ENCODE measurements at places on chromosomes 7 and 10. TPM values are rescaled to one million over a fixed set of nuclear protein-coding genes. Genes with fewer than 3 reads are reported as not detected.

- DNase-seq = no peak
Measured at GRCh38 chr7:27121684-27122076, 8.9 kb downstream of the HOXA4 start.

DNA sequence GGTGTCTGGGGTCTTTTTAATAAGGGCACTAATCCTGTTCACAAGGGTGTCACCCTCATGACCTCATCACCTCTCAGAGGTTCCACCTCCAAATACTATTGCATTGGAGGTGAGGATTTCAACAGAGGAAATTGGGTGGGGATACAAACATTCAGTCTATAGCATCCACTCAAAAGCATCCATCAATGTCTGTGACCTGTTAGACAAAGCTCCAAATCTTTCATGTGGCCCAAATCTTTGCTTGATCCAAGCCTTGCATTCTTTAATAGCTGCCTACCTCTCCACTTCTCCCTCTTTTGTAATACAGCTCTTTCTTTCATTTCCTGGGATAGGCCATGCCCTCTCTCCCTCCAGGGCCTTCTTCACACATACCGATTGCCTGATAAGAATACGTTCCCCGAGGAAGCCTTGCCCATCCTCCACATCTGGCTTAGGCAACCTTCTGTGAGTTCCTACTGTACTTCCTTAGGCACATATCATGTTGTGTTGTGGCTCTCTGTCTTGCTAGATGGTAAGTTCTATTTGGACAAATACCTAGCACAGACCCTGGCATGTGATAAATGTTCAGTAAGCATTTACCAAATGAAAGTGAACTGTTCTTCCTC, 66.1 kb downstream of the CREM start:
- DNase-seq = no peak

DNA sequence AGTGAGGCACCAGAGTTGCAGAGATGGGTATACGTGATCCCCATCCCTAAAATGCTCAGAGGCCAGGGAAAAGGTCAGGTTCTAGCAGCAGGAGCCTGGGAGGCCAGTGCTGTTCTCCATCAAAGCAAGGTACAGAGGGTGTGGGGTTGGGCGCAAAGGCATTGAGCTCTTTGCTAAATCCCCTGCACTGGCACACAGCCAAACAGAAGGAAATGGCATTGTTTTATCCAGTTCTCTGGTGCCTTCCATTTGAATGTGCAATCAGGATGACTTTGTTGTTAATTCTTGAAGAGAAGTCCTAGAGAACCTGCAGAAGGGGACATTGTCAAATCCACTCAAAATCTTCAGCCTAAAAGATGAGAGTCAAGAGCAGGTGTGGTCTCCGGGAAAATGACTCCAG, 111.3 kb upstream of the CHST15 start:
- DNase-seq = no peak

- DNase-seq = no peak
Measured at GRCh38 chr10:72276421-72277339, 3.0 kb downstream of the DDIT4 start.

DNA sequence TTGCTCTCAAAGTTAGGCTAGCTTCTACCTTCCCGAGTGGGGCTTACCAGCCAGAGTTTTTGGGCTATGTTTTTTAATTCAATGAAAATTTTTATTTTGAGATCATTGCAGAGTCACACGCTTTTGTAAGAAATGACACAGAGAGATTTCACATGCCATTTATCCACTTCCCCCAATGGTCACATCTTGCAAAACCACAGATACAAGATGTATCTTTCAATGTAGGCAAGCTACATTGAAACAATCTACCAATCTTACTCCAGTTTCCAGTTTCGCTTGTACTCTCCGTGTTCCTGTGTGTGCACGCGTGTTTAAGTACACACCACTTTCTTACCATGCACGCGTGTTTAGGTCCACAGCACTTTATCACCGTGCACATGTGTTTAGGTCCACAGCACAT, 89.4 kb upstream of the LEP start:
- no peak for DNase-seq

DNA sequence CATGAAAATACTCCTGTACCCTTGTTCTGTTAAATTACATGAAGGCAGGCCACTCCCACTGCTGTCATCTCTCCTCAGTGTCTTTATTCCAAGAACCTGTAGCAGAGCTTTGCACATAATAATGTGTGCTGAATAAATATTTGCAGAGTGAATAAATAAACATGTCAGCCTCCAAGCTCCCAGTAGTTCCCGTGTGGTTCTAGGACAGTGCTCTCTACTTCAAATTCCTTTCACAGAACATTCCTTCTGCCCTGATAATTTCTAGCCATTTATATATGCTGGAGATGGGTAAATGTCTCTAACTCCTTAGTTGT, 20.3 kb upstream of the HYAL4 start:
- DNase-seq = no peak

GRCh38 chr7:36606976-36607720, 117.1 kb downstream of the AOAH start:
- DNase-seq = no peak

DNA sequence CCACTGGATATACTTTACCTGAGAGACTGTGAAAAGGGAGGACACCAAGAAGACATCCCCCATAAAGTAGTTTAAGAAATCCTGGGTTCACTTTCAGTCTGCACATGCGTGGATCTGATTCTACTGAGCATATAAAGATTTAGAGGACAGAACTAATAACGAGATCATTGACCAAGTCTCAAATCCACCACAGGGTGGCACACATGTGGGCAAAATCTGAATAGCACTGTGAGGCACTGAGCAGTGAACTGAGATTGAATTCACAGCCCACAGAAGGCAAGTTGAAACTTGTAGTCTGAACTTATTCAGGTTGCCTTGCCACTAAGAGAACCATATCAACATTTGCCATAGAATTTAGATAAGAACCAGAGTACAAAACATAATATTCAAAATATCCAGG, 818.6 kb downstream of the GRID1 start:
- DNase-seq = no peak

GRCh38 chr10:15374566-15374965, 3.5 kb upstream of the FAM171A1 start:
- DNase-seq = no peak

DNA sequence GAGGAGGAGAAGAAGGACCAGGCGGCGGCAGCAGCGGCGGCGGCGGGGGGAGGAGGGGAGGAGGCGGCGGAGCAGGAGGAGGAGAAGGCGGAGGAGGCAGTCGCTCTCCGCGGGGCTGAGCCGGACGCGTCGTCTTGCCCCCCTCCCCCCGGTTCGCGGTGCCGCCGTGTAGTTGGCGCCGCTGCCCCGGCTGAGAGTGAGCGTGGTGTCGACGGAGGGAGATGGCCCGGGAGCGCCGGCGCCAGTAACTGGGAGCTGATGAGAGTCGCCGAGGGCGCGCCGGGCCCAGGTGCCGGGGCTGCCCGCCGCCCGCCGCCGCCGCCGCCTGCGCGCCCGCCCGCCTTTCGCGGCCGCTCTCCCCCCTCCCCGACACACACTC, 257 bp downstream of the WAC start:
- no peak for DNase-seq

- DNase-seq = no peak
Measured at GRCh38 chr10:31268444-31269303, 50.3 kb upstream of the ZEB1 start.

DNA sequence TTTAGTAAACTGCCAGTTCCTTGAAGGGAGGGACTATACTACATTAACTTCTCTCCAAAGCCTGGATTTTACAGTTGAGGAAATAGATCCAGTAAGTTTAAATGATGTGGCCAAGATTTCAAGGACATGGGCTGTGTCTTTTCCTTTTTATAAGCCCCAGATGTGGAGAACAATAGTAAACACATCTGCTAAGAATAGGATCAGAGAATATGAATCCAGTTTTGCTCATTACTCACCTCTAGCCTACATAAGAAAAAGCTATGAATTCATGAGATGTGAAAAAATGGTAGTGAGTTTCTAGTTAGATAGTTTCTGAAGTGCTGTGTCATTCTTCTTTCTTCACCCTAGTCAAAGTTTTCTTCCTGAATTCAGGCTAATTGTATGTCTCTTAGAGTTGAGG, 38.6 kb downstream of the MAGI2 start:
- DNase-seq = no peak

GRCh38 chr10:71582019-71582418, 137.6 kb downstream of the C10orf105 start:
- DNase-seq = no peak

GRCh38 chr7:95526128-95526738, 40.5 kb downstream of the ASB4 start:
- no peak for DNase-seq

GRCh38 chr10:113168584-113168983, 218.5 kb downstream of the TCF7L2 start:
- DNase-seq = no peak

- DNase-seq = no peak
Measured at GRCh38 chr7:932651-932975, 21.9 kb downstream of the ADAP1 start.

GRCh38 chr10:48625826-48626134, 20.9 kb upstream of the ARHGAP22 start:
- DNase-seq = no peak

DNA sequence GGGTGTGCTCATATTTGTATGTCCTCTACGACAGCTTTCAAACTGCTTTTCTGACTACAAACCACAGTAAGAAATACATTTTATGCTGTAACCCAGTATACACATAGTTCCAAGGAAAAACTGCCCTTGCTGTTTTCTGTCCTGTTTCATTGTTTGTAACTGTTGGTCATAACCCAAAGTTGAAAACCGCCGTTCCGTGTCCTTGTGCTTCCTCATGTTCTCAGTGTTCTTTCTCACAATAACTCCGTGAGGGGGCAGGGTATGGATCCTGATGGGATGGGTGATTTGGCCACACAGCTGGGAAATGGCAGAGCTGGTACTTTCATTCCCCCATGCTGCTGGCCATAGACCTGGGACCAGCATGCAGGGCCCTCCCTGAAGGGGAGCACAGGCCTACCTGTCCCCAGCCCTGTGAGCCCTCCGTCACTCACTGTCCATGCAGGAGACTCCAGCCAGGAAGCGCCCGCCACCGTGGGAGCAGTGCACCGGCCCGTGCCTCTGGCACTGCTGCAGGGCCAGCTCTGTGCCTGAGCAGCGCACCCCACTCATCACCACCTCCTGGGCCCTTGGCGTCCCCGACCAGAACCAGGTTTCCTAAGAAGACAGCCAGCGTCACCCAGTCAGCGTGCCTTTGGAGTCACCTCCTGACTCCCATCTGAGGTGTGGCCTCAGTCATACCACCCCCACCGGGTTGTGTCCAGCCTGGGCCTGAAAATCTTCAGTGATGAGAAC, 12.7 kb downstream of the LOXL4 start:
- DNase-seq = no peak

- DNase-seq = no peak
Measured at GRCh38 chr10:92729886-92730285, 40.1 kb downstream of the HHEX start.

- DNase-seq = no peak
Measured at GRCh38 chr10:77236700-77237099, 400.9 kb downstream of the KCNMA1 start.

DNA sequence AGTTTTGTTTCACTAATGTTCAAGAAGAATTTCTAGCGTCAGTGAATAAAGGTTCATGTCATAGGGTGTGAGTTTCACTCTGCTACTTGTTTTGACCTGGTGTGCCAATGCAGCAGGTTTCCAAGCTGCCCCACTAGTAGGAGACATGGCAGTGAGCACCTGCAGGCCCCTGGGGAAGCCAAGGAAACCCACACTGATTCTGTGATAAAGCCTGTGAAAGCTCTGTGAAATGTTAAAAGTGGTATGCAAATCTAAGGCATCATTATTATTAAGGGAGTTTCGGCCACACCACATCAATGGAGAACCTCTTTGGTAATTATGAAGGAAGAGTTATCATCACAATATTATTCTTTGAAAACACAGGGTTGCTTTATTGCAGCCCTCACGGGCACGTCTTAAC, 46.4 kb downstream of the ABCB5 start:
- no peak for DNase-seq

DNA sequence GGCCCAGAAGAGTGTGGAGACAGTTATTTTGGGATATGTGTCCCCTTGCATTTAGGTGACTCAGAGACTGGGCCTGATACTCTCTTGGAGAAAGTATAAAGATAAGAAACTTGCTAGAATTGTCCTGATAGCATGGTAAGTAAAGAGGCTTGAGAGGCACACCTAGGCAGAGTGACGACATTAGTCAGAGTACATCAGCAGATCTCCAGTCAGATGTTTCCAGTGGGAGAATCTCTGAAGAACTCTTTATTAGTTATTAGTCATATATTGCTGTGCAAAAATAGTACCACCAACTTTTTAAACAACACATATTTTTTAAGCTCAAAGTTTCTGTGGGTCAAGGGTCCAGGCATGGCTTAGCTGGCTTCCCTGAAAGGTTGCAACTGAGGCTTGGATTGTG, 182.6 kb downstream of the NEBL start:
- DNase-seq = no peak

DNA sequence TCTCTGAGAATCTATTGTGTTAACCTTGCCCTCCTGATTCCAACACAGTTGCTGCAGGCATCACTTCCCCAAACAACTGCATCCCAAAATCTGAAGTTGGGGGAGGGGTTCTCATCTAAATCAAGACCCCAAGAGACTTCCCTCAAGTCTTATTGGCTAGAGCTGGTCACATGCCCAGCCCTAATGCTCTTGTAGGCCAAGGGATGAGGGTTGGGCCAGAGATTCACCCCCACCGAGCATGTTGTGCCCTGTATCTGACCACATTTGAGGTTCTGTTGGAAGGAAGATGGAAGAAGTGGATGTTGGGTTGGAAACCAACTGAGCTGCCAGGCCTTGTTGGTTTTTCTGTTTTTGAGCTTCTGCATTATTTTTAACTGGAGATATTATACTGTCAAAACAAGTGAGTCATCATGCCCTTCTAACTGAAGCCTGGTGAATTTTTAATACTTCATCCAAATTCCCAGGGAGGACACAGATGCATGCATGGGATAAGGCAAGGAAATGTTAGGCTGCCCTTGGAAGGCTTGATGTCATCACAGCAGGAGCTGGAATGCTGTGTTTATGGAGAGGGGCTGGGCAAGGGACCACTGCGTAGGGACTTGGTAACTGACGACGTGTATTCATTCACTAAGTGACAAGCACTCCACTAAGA, 68.6 kb upstream of the CACUL1 start:
- no peak for DNase-seq

- DNase-seq = no peak
Measured at GRCh38 chr10:86506062-86506461, 15.5 kb downstream of the WAPL start.

DNA sequence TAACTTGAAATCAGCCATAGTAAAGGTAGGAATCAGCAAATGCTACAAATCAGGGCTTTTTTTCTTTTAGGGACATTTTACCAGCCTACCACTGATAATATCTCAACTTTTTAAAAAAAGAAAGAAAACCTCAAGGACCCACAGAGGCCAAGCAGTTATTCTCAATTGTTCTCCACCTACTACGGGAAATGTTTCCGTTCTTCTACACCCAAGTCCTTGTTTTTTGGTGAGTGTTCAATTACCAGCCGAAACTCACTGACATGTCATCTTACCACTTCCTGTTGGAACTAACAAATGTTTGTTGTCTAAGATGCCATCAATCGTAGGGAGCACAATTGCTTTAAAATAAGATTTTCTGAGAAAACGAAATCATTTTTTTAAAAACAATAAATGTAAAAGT, 50.2 kb upstream of the CDK1 start:
- no peak for DNase-seq

Gene CLDN3
- not detected for polyA plus RNA-seq

Gene OPN4
- not detected for polyA plus RNA-seq

Gene CYP26C1
- polyA plus RNA-seq = not detected

Data from AG04450 (cell line).